ENCODE measurements at places on chromosomes 2 and 18. TPM values are rescaled to one million over a fixed set of nuclear protein-coding genes. Genes with fewer than 3 reads are reported as not detected.

GRCh38 chr2:1907849-1908533 is 163.7 kb upstream of the PXDN start:
- H3K4me1 ChIP-seq, result no peaks in the 10 kb centered on the region
- H3K36me3 ChIP-seq, result no peaks in the 10 kb centered on the region
- H3K4me3 ChIP-seq, result no peak overlapping the region
- H3K27ac ChIP-seq, result no peak overlapping the region
- no peak for DNase-seq

DNA sequence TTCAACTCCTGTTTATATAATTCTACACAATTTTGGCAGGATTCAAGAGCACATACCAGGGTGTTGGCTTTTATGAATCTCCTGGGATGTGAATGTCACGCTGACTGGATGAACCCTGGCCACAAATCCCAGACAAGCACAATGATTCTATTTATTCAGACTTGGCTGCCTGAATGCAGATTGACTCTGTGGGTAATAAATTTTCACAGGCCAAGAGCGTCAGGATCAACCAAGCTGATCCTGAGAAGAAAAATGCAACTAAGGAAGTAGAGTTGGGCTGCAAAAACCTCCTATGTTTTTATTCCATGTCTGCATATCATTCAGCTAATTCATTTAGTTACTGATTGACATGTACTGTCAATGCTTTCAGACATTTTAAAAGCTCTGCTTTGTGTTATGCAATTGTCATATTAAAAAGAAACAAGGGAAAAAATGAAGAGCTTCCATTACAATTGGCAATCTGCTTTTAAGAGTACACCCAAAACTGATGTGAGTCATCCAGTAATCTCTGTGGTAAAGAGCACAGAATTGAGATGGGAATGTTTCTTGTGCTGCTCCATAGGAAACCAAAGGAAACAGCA is 173.0 kb upstream of the REV1 start:
- no peaks in the 10 kb centered on the region for H3K4me1 ChIP-seq
- no peaks in the 10 kb centered on the region for H3K36me3 ChIP-seq
- no peak overlapping the region for H3K27ac ChIP-seq
- H3K27me3 ChIP-seq, result no peaks in the 10 kb centered on the region
- no peak for DNase-seq

DNA sequence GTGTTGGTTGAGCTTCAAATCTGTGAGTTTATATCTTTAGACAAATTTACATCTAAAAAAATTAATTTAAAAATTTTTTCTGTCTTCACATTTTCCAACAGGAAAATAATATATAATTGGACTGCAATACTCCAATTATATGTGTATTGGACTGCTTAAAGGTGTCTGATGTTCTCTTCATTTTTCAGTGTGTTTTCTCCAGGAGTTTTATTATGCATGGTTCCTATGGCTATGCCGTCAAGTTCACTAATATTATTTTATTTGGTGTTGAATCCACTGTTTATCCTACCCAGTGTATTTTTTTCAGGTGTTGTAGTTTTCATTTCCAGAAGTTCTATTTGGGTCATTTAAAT is 62.1 kb upstream of the CTLA4 start:
- no peak overlapping the region for H3K4me3 ChIP-seq
- no peaks in the 10 kb centered on the region for H3K36me3 ChIP-seq
- no peak for DNase-seq
- H3K27me3 ChIP-seq, result no peaks in the 10 kb centered on the region

GRCh38 chr2:234963773-234964615 is 12.2 kb downstream of the SH3BP4 start:
- no peak overlapping the region for H3K27ac ChIP-seq
- H3K4me1 ChIP-seq, result no peaks in the 10 kb centered on the region
- no peak for DNase-seq
- H3K36me3 ChIP-seq, result no peaks in the 10 kb centered on the region
- H3K4me3 ChIP-seq, result no peak overlapping the region
- no peaks in the 10 kb centered on the region for H3K27me3 ChIP-seq

DNA sequence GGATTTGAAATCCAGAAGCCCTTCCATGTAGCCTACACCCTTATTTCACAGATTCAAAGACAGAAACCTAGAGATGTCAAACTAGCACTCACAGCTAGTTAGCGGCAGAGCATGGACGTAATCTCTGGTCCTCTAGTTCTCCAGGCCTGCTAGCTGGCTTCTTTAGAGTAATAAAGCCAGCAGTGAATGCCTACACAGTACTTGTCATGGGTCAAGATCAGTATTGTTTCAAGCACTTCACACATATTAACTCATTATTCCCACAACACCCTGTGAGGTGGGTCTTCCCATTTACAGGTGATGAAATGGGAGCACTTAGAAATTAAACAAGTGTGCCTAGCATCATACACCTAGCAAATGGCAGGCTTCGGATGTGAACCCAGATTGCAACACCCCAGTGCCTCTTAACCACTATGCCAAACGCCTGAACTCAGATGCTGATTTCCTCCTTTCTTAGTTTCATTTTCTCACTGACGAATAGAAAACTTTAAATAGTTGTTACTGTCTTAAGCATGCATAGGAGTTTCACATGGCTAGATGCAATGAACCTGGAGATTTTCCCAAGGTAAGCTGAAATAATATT is 14.5 kb upstream of the ZBTB14 start:
- H3K36me3 ChIP-seq, result no peaks in the 10 kb centered on the region
- H3K27me3 ChIP-seq, result no peaks in the 10 kb centered on the region
- no peak overlapping the region for H3K4me3 ChIP-seq
- no peaks in the 10 kb centered on the region for H3K4me1 ChIP-seq
- H3K27ac ChIP-seq, result peak overlapping the region; percentile 21

DNA sequence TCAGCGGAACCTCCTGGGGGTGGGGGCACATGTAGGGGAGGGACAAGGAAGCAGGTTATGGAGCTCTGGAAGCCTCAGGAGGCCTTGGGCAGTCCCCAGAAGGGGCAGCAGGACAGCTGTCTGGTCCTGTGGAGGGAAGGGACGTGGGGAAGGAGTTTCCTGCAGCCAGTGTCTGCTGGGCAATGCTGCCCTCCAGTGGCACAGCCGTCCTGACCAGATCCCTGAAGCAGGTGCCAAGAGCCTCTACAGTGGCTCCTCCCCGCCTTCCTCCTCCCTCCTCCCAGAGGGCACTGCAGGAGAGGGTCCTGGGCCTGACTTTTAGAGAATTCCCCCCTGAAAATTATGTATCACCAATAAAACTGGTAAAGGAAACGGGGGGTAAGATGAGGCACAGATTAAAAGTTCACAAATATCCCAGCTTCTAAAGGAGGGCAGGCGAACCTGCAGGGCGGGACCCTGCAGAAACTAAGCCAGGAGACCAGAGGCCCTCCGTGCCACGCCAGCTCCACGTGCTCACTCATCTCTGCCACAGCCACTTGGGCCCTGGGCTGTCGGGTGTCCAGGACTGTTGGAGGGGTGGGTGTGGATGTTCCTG is 258.5 kb downstream of the TWIST2 start:
- no peaks in the 10 kb centered on the region for H3K27me3 ChIP-seq
- no peak overlapping the region for H3K27ac ChIP-seq
- no peaks in the 10 kb centered on the region for H3K4me1 ChIP-seq
- peak; percentile 71 for DNase-seq
- H3K36me3 ChIP-seq, result no peaks in the 10 kb centered on the region
- no peak overlapping the region for H3K4me3 ChIP-seq

DNA sequence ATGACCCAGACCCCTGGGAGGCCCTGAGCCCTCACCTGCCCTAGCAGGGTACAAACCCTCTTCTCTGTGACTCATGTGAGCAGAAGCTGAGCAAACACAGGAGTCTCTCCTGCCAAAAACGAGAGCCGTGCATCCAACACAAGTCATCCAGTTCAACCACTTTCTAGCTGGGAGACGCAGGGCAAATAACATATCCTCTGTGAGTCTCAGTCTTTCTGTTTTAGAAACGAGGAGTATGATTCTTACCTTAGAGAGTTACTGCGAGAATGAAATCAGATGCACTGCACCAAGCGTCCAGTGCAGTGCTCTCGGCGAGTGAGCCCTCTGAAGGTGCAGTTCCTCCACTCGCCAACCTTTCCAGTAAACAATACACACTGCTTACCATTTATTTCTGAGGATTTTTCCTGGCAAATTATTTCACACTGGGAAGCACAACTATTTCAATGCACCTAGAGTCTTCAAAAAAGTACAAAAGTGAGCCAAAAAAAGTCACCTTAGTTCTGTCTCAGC is 331.8 kb upstream of the MYT1L start:
- no peak for DNase-seq
- no peaks in the 10 kb centered on the region for H3K36me3 ChIP-seq
- no peak overlapping the region for H3K27ac ChIP-seq

- no peak overlapping the region for H3K27ac ChIP-seq
- H3K4me3 ChIP-seq, result no peak overlapping the region
- DNase-seq, result no peak
- H3K27me3 ChIP-seq, result no peaks in the 10 kb centered on the region
- peaks cover 4% of the 10 kb centered on the region for H3K36me3 ChIP-seq
Measured at GRCh38 chr2:11228692-11229091, 73.4 kb downstream of the SLC66A3 start.

GRCh38 chr2:177478029-177478428 is 85.5 kb downstream of the AGPS start:
- H3K4me1 ChIP-seq, result no peaks in the 10 kb centered on the region
- no peaks in the 10 kb centered on the region for H3K36me3 ChIP-seq
- no peaks in the 10 kb centered on the region for H3K27me3 ChIP-seq
- no peak overlapping the region for H3K4me3 ChIP-seq

DNA sequence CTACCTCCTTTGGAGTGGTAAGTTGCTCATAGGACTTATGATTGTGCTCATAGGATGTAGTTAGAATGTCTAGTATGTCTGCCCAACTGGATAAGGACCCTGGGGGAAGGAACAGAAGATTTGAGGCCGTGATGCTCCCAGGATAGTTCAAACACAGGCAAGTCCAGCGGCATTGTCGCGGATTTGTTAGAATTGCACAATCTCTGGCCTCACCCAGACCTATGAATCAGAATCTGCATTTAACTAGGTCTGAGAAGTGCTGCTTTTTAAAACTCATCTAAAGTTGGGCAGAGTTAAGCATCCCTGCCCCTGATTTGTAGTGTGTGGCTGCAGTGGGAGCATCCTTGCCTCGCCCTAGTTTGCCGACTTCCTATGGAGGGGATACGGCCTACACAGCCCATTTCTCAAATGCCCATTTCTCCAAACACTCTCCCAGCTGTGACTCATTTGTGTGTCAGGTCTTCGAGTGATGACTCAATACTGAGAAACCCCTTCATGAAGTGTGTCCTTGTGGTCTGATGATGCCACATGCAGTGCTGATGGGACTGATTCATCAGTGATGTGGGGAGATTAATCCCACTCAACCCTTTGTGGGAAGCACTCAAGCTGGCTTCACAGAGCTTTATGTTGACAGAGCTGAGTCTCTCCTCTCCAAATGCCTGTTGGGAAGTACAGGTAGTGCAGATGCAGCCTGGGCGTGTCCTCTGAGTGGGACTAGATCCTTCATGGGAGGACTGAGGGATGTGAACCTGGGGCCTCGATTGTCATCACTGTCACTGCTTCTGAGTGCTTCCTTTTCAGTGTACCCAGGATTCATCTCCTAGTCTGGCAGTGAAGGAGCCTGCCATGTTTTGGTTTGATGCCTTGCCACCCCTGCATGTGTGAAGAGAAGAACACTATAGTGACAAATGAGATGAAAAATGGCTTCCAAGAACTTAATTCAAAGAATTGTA is 18.7 kb downstream of the SMIM21 start:
- no peak overlapping the region for H3K27ac ChIP-seq
- H3K4me1 ChIP-seq, result no peaks in the 10 kb centered on the region
- DNase-seq, result no peak
- no peaks in the 10 kb centered on the region for H3K36me3 ChIP-seq
- H3K27me3 ChIP-seq, result no peaks in the 10 kb centered on the region

- no peaks in the 10 kb centered on the region for H3K36me3 ChIP-seq
- DNase-seq, result no peak
- H3K4me1 ChIP-seq, result no peaks in the 10 kb centered on the region
- no peak overlapping the region for H3K4me3 ChIP-seq
Measured at GRCh38 chr2:44771522-44771921, 170.0 kb upstream of the SIX3 start.

DNA sequence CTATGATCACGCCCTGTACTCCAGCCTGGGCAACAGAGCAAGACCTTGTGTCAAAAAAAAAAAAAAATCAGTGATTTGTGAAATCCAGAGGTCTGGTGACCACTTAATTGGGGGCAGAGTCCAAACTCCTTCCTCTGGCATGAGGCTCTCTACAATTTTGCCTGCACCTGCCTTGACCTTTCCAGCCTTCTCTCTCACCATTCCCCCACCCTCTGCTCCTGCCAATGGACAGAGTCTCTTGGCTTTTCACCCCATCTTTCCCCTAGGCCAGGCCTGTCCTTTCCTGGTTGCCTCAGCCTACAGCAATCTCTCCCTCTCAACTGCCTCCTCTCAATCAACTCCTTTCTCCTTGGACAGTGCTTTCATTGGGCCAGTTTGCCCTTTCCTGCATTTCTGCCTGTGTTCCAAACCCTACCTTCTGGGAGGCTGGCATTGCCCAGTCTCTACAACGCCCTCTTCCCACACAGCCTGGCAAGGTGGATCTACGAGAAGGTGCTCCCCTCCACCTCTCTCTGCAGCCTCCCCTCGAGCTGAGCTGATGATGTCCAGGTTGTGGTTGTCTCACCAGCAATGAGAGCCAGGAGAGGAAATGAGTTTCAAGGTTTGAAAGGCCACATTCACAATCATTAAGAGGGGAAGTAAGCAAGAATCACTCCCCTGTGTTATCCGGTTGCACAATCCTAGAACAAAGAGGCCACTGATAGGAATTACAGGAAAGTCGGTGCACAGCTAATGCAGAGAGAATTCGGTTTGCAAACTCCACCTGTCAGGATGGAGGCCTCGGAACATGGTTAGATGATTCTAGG is 39.5 kb upstream of the NPAS2 start:
- H3K4me1 ChIP-seq, result no peaks in the 10 kb centered on the region
- peak overlapping the region; percentile 73 for H3K27ac ChIP-seq
- no peak for DNase-seq
- no peaks in the 10 kb centered on the region for H3K36me3 ChIP-seq

DNA sequence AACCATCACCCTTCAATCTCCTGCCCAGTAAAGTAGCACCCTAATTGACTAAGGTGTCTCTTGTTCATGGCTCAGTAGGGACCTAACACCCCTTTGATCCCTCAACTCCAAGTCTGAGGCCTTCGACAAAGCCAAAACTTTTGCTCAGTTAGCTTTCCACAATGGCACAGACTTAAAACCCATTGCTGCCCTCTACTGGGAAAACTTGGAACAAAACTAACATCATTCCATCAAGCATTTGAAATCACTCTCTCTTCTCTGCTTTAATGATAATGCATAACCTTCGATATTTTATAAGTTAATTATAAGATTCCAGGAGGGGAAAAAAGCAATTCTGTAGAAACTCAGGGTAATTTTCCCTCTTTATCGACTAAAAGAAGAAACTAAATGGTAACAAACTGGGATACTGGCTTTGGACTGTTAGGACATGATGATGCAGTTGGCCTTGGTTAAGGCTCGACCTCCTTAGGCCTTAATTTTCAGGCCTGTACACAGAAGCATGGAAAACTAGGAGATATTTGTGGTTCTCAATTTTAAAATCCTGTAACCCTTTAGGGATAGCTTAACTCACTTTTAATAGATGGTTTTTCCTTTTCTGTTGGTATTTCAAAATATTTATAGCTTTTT is 127.8 kb downstream of the STK39 start:
- H3K27ac ChIP-seq, result no peak overlapping the region
- peaks cover 22% of the 10 kb centered on the region for H3K36me3 ChIP-seq
- no peaks in the 10 kb centered on the region for H3K4me1 ChIP-seq
- H3K27me3 ChIP-seq, result no peaks in the 10 kb centered on the region

- no peak overlapping the region for H3K4me3 ChIP-seq
- H3K27me3 ChIP-seq, result no peaks in the 10 kb centered on the region
- H3K27ac ChIP-seq, result no peak overlapping the region
Measured at GRCh38 chr2:106233350-106233706, 39.2 kb upstream of the UXS1 start.

CTLA4 gene
- 42.1 TPM for total RNA-seq

DSG1 gene
- total RNA-seq, result 0.27 TPM

LYG1 gene
- total RNA-seq, result 3.8 TPM

CYP27A1 gene
- total RNA-seq, result 198 TPM

APCDD1 gene
- 5.4 TPM for total RNA-seq

FOXD4L1 gene
- 0.40 TPM for total RNA-seq

C2orf92 gene
- total RNA-seq, result 5.3 TPM

DSC3 gene
- 0.83 TPM for total RNA-seq

SERPINB11 gene
- total RNA-seq, result not detected
